ENCODE measurements at places on chromosomes 7 and 10. TPM values are rescaled to one million over a fixed set of nuclear protein-coding genes. Genes with fewer than 3 reads are reported as not detected.

Gene SRRM3
- total RNA-seq = not detected

- no peaks in the 10 kb centered on the region for H3K36me3 ChIP-seq
- no peak overlapping the region for H3K4me3 ChIP-seq
- H3K4me1 ChIP-seq = no peaks in the 10 kb centered on the region
- H3K27me3 ChIP-seq = peaks cover 42% of the 10 kb centered on the region
- DNase-seq = no peak
Observed at GRCh38 chr10:543131-543530, 146.3 kb downstream of the DIP2C start.

GRCh38 chr10:116158036-116158435 is 115.0 kb downstream of the GFRA1 start:
- H3K27me3 ChIP-seq = no peaks in the 10 kb centered on the region
- H3K4me3 ChIP-seq = no peak overlapping the region
- H3K27ac ChIP-seq = no peak overlapping the region

GRCh38 chr10:117005527-117006055 is 604 bp upstream of the SHTN1 start:
- no peaks in the 10 kb centered on the region for H3K4me1 ChIP-seq
- no peak overlapping the region for H3K4me3 ChIP-seq
- peaks cover 26% of the 10 kb centered on the region for H3K27me3 ChIP-seq

DNA sequence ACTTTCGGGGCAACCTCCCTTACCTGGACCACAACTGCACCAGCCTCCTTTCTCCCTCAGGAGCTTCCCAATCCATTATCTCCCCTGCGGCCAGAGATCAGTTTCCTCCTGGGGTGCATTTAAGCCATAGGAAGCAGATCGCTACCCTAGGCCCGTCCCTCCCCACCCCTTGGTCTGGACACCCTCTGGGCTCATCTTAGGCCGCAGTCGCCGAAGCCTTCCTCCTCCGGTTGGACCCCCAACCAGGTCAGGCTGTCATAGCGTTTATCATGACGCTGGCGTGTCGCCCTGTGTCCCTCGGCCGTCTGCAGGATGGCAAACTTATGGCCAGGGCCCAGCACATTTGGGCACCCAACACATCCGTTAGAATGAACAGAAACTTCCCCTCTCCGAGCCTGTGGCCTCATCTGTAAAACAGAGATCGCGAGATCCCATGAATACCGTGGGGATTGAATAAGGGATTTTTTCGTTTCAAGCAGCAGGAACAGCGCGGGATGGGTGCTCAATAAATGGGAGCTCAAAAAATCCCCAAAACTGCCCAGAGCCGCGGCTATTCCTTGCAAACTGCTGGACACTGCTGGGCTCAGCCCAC is 669 bp upstream of the AP5Z1 start:
- DNase-seq = no peak
- H3K27me3 ChIP-seq = no peaks in the 10 kb centered on the region
- H3K36me3 ChIP-seq = peaks cover 17% of the 10 kb centered on the region
- peak overlapping the region; percentile 99 for H3K4me3 ChIP-seq
- peaks cover 37% of the 10 kb centered on the region for H3K4me1 ChIP-seq
- peak overlapping the region; percentile 99 for H3K27ac ChIP-seq

GRCh38 chr10:91474009-91474408 is 63.9 kb downstream of the HECTD2 start:
- H3K27me3 ChIP-seq = no peaks in the 10 kb centered on the region
- H3K36me3 ChIP-seq = no peaks in the 10 kb centered on the region

GRCh38 chr7:16711730-16712129 is 41.8 kb upstream of the TSPAN13 start:
- H3K27ac ChIP-seq = no peak overlapping the region
- peaks cover 26% of the 10 kb centered on the region for H3K36me3 ChIP-seq
- no peak for DNase-seq
- no peak overlapping the region for H3K4me3 ChIP-seq
- no peaks in the 10 kb centered on the region for H3K27me3 ChIP-seq

DNA sequence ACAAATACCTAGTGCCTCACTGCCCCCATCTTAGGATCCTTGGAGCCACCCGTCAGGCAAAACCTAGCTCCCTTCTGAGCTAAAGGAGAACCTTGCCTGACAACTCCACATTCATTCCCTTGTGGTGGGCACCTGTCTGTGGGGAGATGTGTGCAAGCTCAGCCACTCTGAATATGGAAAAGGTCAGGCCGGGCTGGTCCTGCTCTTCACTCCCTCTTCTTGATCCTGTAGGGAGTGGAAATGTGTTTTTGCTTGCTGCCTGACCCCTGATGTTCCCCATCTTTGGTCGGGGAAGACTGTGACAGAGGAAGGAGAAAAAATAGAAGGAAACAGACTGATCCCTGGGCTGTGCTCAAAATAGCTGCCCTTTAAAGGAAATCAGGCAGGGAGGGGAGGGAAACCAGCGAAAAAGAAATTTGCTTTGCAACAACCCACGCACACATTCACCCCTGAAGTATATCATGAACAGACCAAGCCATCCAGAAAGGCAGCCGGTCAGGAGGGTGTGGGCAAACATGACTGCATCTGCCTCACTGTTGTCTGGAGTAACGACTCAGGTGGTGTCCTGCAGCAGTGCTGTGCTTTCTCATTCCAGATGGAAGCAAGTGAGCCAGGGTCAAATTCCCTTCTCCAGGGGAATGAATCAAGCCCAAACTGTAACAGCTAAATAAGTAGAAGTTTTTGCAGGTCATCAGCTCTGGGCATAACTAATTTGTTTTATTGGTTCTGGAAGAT is 74.0 kb downstream of the SCRN1 start:
- H3K27me3 ChIP-seq = peaks cover 3% of the 10 kb centered on the region
- DNase-seq = no peak
- H3K4me1 ChIP-seq = no peaks in the 10 kb centered on the region
- H3K27ac ChIP-seq = no peak overlapping the region
- no peak overlapping the region for H3K4me3 ChIP-seq
- no peaks in the 10 kb centered on the region for H3K36me3 ChIP-seq

DNA sequence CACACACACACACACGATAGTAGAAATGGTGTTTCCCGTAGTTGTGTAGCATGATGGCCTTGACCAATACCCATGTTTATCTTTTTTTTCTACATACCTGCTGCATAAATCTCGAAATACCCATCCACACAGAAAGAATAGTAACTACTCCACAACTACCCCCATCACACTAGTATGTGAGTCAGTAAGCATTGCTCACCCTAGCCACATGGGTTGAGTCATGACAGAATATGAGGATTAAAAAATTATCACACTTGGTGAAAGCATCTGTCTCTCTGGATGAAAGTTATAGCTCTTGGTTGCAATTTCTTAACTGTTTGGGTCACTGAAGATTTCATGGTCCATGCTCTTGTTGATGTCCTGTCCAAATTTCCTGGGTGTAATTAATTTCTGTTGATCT is 103.4 kb upstream of the MDFIC start:
- DNase-seq = no peak
- no peak overlapping the region for H3K27ac ChIP-seq
- no peaks in the 10 kb centered on the region for H3K36me3 ChIP-seq
- peaks cover 7% of the 10 kb centered on the region for H3K4me1 ChIP-seq

DNA sequence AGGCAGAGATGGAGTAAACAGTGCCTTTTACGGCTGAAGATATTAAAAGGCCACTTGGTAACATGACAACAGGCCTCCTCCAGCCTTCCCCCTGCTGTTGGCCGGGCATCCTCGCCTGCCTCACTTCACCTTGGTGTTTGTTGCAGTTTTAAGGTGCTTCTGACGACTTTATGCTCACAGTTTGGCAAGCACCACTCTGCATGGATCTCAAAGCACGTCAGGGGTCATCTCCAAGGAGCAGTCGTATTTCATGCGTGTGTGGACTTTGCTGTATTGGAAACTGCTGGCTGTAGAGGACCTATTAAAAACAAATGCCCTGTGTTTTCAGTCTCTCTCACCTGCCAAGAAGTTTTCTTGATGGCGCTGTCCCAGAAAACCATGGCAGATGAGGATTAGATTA is 483.1 kb downstream of the RPS24 start:
- peaks cover 2% of the 10 kb centered on the region for H3K27me3 ChIP-seq
- no peak overlapping the region for H3K27ac ChIP-seq
- no peak overlapping the region for H3K4me3 ChIP-seq
- H3K36me3 ChIP-seq = no peaks in the 10 kb centered on the region
- peaks cover 9% of the 10 kb centered on the region for H3K4me1 ChIP-seq

Gene TMEM225B
- total RNA-seq = 1.4 TPM

DNA sequence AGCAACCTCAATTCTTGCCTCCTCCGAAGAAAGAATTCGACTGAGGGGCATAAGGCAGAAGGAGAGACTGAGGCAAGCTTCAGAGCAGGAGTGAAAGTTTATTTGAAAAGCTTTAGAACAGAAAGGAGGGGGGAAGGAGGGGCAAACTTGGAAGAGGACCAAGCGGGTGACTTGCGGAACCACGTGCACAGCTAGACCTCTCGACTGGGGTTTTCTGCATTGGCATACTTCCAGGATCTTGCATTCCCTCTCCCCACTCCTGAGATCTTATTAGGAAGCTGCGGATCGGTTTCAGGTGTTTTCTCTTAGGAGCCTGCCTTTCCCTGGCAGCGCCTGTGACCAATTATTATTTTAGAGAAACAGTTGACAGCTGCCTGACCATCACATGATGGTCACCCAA is 20.3 kb upstream of the CPXM2 start:
- no peak overlapping the region for H3K4me3 ChIP-seq
- no peak for DNase-seq
- H3K27ac ChIP-seq = no peak overlapping the region
- H3K27me3 ChIP-seq = no peaks in the 10 kb centered on the region

Gene ITPRID1
- not detected for total RNA-seq

DNA sequence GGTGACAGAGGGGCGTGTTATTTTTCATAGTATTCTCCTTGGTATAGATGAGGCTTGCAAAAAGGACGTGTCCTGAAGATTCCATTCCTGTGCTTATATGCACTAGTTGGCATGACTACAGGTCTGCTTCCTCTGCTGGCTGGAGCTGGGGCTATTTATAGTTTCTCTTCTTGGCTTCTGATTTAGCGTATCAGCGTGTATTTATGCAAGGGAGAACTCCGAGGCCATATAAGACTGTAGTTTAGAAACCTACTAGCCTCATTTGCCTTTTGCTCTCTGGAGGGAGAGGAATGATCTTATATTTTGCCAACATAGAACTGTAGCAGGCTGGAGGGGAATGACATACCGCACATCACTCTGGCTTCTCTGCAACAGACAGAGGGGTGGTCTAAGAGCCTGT is 39.7 kb downstream of the CACNB2 start:
- H3K4me3 ChIP-seq = no peak overlapping the region
- no peaks in the 10 kb centered on the region for H3K27me3 ChIP-seq
- H3K36me3 ChIP-seq = no peaks in the 10 kb centered on the region
- H3K27ac ChIP-seq = no peak overlapping the region

Gene FOXI2
- not detected for total RNA-seq

DNA sequence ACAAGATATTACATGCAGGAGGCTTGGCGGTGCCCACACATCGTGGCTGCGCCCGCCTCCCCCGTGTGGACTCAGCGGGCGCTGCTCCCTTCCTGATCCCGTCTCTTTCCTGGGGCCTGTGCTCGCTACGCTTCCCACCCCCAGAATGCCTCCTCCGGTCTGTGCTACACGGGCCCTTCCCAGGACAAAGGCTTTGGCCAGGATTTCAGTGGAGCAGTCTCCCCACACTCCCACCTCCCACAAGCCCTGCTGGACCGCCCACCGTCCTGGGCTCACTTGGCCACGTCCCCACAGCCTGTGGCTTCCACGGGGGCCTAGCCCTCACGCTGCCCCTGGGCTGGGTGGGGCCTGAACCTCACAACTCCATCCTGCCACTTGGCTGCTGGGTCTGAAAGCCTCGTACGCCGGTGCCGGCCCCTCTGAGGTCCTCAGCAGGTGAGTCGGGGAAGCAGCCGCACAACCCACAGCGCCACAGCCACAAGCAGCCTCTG is 17.3 kb downstream of the CFAP46 start:
- H3K27ac ChIP-seq = no peak overlapping the region
- DNase-seq = no peak
- H3K4me1 ChIP-seq = no peaks in the 10 kb centered on the region
- no peak overlapping the region for H3K4me3 ChIP-seq
- no peaks in the 10 kb centered on the region for H3K27me3 ChIP-seq
- no peaks in the 10 kb centered on the region for H3K36me3 ChIP-seq

- peaks cover 5% of the 10 kb centered on the region for H3K4me1 ChIP-seq
- H3K4me3 ChIP-seq = no peak overlapping the region
- no peaks in the 10 kb centered on the region for H3K36me3 ChIP-seq
- no peak overlapping the region for H3K27ac ChIP-seq
Observed at GRCh38 chr7:45145881-45146280, 11.7 kb upstream of the RAMP3 start.

Gene THSD7A
- total RNA-seq = not detected

DNA sequence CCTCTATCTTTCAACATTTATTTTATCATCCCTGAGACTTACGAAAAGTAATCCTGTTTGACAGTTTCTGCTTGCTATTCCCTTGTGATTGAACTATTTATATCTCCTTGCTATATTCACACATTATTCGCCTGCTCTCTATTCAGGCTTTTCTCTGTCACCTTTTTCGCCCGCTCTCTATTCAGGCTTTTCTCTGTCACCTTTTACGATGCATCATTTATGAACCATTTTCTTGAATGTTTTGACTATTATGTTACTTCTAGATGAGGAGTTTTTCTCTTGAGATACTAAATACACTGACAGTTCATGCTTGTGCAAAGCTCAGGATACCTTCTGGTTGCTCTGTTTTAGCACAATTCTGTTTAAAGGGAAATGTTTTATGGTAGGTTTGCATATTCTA is 143.3 kb upstream of the VSTM2A start:
- H3K4me1 ChIP-seq = no peaks in the 10 kb centered on the region
- DNase-seq = no peak
- no peak overlapping the region for H3K27ac ChIP-seq
- H3K36me3 ChIP-seq = no peaks in the 10 kb centered on the region
